SJSA1 (cell line): ENCODE measurements at places on chromosomes 2 and 18. TPM values are rescaled to one million over a fixed set of nuclear protein-coding genes. Genes with fewer than 3 reads are reported as not detected.

Gene HSPD1
- total RNA-seq: 379 and 468 TPM in 2 replicates

- DNase-seq: no peak
Measured at GRCh38 chr18:47160256-47160655, 10.0 kb upstream of the HDHD2 start.

- no peak for DNase-seq
Measured at GRCh38 chr18:33444709-33445108, 4.2 kb upstream of the CCDC178 start.

- no peak for DNase-seq
Measured at GRCh38 chr2:118049140-118049815, 35.4 kb upstream of the CCDC93 start.

GRCh38 chr18:61992285-61992684 is 99.5 kb upstream of the RNF152 start:
- DNase-seq: peak; percentile 92
